HL-60 (cell line): ENCODE measurements at places on chromosomes 7 and 10.

DNA sequence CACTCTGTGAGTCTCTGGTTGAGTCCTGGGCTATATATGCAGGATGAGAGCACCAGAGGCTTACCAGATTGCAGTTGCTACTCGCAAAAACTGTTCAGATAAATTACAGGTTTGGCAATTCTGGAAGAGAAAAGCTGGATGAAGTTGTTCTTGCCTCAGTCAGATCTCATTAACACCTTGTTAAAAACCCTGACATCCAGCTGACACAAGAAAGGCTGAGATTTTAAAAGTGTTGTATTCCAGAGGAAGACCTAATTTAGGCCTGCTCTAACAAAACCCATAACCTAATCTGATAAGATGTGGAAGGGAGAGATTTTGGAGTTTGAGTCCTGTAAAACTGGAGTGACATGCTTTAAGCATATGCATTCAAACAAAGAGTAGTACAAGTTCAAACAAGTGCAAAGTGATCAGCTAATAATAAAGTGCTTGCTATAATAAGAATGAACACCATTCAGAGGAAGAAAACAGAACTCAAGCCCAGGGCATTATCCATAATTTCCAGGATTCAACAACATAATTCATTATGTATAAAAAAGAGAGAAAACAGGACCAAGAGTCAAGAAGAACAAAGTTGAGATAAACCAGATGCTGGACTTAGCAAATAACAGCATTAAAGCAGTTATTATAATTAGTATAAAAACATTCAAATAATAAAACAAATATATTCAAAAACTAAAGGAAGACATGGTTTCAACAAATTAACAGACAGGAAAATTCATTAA lies 135.5 kb downstream of the CD36 start:
- no peak for DNase-seq

GRCh38 chr10:101816376-101816775 lies 1.9 kb downstream of the OGA start:
- no peak for DNase-seq

DNA sequence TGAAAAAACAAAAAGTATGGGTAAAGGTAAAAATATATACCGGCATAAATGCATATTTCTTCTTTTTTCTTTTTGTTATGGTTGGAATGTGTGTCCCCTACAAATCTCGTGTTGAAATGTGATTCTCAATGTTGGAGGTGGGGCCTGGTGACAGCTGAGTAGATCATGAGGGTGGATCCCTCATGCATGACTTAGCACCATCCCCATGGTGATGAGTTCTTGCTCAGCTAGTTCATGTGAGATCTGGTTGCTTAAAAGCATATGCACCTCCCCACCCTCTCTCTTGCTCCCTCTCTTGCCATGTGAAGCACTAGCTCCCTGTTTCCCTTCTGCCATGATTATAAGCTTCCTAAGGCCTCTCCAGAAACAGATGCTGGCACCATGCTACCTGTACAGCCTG lies 93.3 kb downstream of the HYCC1 start:
- DNase-seq, result no peak

GRCh38 chr7:78218051-78218450 lies 419.5 kb downstream of the PHTF2 start:
- no peak for DNase-seq

GRCh38 chr10:94065362-94065761 lies 71.6 kb downstream of the PLCE1 start:
- DNase-seq, result no peak

GRCh38 chr10:110858297-110858934 lies 13.3 kb upstream of the PDCD4 start:
- no peak for DNase-seq
